ENCODE measurements at places on chromosomes 1 and 21.

DNA sequence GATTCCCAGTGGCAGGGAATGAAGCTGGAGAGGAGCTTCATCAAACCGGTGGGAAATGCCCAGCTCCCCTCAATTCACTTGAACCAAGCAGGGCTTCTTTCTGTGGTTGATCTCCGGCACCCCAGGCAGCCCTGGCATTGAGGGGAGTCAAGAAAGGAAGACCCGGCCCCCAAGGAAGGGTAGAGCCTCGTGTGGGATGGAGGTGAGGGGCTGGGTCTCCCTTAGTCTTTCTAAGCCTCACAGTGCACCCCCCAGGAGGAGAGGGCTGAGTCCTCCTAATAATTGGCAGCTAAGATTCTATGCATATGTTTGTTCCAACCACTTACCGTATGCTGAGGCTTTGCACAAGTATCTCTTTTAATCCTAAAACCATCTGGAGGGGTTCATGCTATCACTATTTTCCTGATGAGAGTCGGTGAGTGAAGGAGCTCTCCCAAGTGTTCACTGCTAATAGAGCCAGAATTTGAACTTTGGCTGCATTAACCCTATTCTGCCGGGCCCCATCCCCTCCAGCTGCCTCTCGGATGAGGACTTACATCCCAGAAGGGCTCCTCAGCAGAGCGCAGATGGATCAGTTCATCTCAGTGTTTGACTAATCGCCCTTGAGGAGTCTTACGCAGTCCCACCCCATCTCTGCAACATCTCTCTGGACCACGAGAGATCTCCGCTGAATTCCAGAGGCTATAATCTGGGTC, 33.1 kb upstream of the TMEM51 start:
- DNase-seq = no peak

DNA sequence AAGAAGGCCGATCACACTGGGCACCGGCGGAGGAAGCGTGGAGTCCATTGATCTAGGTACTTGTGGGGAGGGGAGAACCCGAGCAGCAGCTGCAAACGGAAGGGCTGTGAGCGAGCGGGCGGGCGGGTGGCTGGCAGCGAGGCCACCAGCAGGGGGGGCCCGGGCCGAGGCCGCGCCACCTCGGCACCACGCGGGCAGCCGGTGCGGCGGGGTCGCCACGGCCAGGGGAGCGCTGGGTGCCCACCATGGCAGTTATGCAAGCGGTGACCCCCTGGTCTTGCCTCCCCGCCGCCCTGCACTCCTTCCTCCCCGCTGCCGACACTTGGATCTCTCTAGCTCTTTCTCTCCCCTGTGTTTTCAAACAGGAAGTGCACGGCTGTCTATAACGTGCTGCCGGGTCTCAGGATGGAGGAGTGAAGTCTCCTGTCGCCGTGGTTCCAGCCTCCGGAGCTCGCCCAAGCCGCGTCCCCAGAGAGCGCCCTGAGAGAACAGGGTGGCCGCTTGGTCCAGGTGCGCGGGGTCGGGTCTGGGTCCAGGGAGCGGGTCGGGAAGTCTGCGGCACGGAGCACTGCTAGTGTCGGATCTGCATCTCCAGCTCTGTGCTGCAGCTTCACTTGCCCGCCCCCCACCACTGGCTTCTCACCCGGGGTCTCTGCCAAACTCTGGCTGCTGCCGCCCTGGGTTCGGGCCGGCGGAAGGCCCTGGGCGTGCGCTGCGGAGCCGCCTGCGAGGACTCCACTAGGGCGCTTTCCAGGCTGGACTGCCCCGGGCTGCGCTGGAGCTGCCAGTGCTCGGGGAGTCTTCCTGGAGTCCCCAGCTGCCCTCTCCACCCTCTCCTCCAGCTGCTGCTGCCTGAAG, 22.7 kb downstream of the LRRC8D start:
- peak; percentile 64 for DNase-seq

GRCh38 chr1:75208862-75209261, 74.7 kb downstream of the LHX8 start:
- no peak for DNase-seq

- no peak for DNase-seq
Observed at GRCh38 chr1:15609631-15610030, 7.6 kb upstream of the DDI2 start.

GRCh38 chr1:44447051-44447810, 42.2 kb downstream of the RNF220 start:
- no peak for DNase-seq

DNA sequence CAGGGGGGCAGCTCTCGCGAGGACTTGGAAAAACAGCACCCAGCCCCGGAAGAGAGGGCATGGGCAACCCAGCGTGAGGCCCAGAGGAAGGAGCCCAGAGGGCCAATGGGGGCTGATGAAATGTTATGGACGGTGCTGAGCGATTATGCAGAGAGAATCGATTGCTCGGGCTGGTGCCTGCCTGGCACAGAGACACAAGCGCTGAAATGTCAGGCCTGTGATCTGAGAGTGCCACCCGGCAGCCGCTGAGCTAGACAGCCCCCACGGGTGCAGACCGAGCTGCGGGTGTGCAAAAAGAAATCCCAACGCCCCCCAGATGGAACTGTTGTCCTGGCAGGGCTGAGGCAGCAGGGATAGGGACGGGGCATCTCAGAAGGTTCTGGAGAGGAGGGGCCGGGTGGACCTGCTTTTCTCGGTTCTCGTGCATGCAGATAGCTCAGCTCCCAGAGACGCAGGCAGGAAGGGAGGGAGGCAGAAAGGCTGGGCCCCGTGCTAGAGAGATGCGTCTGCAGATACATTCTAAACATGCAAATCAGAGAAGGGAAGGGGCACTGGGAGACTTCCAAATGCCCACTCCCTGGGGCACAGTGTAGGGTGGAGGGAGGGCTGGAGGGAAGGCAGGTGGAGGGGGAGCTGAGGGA, 41.5 kb downstream of the TAS1R2 start:
- DNase-seq = no peak

DNA sequence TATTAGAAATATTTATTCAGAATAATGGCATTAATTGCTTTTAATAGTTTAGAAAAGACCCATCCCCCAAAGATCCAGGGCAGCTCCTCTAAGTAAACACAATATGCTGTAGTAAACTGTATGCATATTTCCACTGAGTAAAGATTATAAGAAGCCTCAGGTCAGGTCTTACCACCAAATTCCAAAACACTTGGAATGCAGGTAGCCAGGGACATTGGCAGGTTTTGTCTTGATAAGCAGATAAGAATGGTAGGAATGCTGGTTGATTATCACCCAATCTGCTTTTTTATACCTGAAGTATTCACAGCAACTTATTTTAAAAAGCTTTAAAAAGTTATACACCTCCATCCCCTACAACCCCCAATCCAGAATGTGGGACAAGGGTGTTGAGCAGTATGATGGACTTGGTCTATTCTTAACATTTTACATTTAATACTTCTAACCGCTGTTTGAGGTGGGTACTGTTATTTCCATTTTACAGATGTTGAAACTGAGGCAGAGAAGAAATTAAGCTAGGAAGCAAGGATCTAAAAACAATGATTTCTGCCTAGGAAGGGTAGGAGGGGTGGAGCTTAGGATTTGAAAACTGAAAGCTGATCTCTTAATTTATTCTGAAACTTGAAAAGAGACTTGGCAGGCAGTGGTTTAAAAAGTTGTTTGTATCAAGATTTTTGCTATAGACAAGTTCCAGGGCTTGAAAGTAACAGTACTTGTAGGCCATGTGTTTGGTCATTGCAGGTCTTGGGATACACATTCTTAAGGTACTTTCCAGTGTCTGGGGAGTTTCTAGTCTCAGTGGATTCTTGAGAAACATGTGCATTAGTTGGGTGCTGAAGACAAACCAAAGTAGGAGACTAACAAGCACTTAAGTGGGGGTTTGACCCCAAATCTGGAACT, 15.6 kb upstream of the THEM4 start:
- no peak for DNase-seq

GRCh38 chr1:109788695-109789521, 25.2 kb upstream of the EPS8L3 start:
- no peak for DNase-seq

- DNase-seq = no peak
Observed at GRCh38 chr1:11874624-11875023, 15.9 kb upstream of the NPPB start.

DNA sequence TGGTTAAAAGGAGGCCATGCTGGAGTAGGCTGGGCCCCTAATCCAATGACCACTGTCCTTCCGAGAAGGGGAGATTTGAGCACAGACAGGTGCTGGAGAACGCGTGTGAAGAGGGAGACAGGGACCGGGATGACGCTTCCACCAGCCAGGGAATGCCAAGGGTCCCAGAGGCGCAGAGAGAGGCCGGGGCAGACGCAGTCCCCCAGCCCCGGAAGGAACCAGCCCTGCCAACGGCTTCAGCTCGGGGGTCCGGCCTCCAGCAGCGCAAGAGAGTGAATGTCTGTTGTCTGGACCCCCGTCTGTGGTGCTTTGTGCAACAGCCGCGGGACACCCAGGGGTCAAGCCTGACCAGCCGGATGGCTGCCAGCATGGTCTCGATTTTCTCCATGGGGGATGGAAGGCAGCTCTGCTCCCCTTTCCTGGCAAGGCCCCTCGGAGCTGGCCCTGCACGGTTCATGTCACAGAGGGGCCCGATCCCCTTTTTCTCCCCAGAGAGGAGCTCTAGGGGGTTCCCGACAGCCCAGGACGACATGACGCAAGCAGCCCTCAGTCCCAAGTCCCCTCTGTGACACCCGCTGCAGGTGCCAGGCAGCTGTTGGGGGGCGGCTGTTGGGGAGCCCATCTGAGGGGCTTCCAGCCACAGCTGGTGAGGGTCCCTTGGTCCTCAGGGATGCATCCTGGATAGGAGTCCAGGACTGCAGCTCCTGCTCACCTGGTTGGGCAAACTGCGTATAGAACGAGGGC, 73.5 kb downstream of the SIK1 start:
- no peak for DNase-seq

DNA sequence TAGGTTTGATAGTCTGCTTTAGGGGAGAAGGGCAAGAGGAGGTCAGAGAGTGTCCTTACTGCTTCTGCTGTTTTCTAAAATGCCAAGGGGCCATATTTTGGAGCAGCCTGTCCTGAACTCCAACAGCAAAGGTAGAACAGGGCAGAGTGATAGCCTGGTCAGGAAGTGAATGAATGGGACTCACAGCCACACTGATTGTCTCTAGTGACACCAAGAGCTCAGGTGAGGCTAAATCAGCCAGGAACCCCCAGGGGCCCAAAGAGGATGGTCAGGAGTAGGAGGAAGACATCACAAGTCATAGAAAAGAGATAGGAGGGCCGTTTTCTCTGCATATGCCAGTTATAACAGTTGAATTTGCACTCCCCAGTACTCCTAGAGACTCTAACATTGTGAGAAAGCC, 97.4 kb upstream of the DUSP10 start:
- no peak for DNase-seq

DNA sequence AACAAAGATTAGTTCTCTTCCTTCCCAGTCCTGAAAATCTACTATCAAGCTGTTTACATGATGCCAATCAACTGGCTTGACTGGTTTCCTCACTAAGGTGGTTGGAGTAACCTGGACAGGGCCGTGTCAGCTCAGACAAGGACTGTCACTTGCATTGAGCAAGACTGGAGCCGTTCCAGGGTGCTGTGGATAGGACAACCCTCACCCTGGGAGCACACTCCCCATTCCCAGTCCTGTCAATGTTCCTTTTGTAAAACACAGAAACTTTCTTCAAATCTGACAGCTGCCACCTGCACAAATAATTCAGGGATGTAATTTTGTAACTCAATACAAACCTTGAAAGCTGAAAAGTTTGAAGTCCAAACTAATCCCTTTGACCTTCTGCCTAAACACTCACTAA, 31.4 kb downstream of the PLPP3 start:
- no peak for DNase-seq

DNA sequence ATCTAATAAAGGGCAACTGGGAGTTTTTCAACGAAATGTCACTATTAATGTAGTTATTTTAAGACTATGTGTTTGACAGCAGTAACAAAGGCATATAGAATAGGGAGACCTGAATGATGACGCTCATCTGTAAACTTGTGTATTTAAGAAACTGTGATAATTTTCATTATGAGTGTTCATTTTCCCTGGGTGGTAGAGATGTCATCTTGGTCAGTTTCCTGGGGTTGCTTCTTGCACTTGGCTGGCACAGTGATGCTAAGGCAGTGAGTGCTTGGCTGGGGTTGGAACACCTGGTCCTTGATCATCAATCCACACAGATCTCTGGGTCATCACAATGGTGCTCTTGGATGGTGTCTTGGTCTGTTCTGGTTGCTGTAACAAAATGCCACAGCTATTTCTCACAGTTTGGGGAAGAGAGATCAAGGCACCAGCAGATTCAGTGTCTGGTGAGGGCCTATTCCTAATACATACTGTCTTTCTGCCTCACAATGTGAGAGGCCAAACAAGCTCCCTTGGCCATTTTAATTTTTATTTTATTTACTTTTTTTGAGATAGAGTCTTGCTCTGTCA, 7.9 kb upstream of the SMYD2 start:
- DNase-seq = no peak

- peak; percentile 6 for DNase-seq
Observed at GRCh38 chr1:78676347-78676982, 26.8 kb downstream of the IFI44 start.

DNA sequence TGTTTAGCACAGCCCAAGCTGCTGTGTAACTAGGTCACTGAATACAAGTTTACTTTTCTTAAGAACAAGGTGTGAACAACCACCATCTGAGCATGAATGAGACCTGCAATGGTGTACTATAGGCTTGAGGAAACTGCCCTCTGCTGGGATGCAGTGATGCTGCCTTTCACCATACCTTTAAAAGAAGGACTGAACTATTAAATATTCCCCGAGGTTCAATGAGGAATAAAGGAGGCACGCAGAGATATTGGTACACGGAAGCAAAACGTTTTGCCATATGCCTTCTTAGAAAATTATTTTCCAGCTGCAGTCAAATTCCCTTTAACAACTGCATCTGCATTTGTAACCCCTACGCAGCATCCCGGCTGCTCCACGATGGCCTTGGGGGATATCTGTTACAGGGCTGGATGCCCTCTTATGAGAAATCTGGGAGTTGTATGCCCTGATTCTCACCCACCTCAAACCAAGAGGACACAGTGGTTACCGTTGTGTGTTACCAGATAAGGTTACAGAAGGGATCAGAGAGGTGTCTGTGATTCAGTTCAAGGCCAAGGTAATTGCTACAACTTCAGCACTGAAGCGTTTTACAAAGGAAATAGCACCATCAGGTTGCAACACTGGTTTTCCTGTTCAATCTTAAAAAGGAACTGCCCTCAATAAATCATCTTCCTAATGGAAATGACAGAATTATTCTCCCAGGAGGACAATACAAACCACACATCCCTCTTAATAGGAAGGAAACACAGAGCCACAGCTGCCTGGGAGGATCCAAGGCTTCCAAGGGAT, 470.5 kb downstream of the LTN1 start:
- no peak for DNase-seq

- DNase-seq = no peak
Observed at GRCh38 chr1:158686111-158687009, at the start of gene SPTA1. SPTA1 (minus strand) TSS chr1:158686715; CDS start chr1:158686517, 198 bp downstream.

DNA sequence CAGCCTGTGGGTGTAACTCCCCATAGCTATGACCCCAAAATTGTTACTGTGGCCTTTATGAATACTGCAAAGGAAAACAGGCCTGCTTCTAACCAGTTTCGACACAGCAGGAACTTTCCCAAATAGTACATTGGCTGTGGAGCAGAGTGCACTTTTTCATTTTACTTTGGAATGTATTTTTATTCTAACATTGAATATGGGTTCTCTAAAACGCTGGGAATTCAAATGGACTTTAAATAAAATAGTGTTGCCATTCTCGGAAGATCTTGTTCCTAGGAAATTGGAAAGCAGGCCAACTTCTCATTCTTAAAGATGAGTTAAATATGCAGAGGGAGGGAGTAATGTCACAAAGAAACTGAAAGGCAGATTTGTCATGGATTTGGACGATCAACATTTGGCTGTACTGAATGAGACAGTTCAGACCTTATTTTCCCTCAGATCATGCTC, 39.6 kb upstream of the ARHGAP29 start:
- DNase-seq = no peak

- no peak for DNase-seq
Observed at GRCh38 chr1:145963265-145964019, 933 bp downstream of the ANKRD34A start.

Data from NCI-H2107 (cell line).